Mesangial cell (primary cell): ENCODE measurements at places on chromosomes 3 and 15. TPM values are rescaled to one million over a fixed set of nuclear protein-coding genes. Genes with fewer than 3 reads are reported as not detected.

Gene B3GNT5
- total RNA-seq = 14.7 and 27.1 TPM in 2 replicates

Gene FEZF2
- total RNA-seq = not detected in 2 replicates

Gene DPPA2
- total RNA-seq = not detected in 2 replicates

Gene DISP2
- 0.33 and 0.38 TPM in 2 replicates for total RNA-seq

Gene DMXL2
- total RNA-seq = 9.1 and 10.4 TPM in 2 replicates

Gene COL6A5
- total RNA-seq = under 0.01 and 0.89 TPM in 2 replicates

Gene SKIC8
- total RNA-seq = 47.7 and 54.1 TPM in 2 replicates

Gene CCR9
- total RNA-seq = under 0.01 TPM in 1 of 2 replicates, not detected in the other

Gene RASL12
- not detected in 2 replicates for total RNA-seq

Gene GORASP1
- total RNA-seq = 31.3 and 54.3 TPM in 2 replicates
